ENCODE measurements at places on chromosomes 2 and 18.

DNA sequence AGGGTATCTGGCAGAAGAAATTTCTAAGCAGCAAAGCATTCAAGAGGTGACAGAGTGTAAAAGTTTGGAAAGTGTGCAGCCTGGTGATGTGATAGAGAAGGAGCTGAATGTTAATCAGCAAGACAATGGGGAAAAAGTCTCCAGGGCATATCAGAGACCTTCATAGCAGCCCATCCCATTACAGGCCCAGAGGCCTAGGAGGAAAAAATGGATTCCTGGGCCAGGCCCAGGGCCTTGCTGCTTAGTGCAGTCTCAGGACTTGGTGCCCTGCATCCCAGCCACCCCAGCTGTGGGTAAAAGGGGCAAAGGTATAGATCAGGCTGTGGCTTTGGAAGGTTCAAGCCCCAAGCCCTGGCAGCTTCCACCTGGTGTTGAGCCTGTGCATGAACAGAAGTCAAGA lies 35.9 kb upstream of the ERMN start:
- no peak for DNase-seq

GRCh38 chr2:190763901-190764514 lies 115.1 kb downstream of the NAB1 start:
- no peak for DNase-seq

DNA sequence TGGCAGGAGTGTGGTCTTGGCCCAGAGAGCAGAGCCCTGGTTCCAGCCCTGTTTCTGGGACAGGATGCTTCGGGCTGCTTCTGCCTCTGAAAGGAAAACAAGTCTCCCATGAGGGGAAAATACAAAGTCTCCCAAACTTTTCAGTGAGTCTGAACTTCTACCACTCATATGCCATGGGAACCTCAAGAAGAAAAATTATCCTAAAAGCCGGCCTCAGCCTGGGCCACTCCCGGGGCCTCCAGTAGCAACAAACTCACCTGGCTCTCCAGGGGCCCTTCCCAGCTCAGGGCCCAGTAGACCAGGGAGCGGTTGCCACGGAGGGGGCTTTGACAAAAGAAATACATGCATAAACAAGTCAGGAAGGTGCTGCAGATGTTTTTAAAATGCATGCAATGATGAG lies 289.2 kb upstream of the HDAC4 start:
- DNase-seq, result no peak

DNA sequence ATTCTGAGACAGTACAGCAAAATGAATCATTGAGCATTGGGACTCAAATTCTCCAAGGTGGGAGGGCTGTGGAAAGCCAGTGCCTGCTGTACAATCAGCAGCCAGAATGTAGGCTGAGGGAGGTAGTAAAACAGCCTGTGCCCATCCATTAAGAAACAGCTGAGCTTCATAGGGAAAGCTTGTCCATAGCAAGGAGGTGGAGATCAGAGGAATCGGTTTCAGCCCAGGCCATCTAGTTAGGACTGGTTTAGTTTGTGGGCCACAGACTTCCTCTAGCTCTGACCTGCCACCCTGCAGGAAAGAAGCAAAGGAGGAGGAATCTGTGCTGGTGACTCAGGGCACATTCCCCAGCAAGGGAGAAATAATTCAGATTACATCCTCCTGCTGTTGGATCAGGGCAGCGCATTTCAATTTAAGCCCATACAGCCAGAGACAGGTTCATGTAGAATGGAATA lies 333.4 kb downstream of the SETBP1 start:
- DNase-seq, result no peak

GRCh38 chr2:149720615-149721014 lies 133.0 kb upstream of the MMADHC start:
- DNase-seq, result no peak

DNA sequence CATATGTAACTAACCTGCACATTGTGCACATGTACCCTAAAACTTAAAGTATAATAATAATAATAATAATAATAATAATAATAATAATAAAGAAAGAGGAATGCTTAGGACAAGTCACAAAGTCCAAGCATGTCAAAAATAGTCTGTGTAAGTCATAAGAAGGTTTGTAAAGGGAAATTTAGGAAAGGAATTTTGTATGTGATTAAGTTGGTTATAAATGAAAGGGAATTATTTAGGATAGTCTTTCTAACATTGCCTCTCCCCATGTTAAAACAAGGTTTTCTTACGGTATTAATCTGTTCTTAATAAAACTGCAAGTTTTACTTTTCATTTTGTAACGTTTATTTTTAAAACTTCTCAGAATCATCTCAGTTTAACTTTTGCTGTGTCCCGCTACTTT lies 62.8 kb downstream of the SESTD1 start:
- DNase-seq, result no peak

GRCh38 chr2:102342888-102343287 lies 12.7 kb upstream of the IL18R1 start:
- no peak for DNase-seq

DNA sequence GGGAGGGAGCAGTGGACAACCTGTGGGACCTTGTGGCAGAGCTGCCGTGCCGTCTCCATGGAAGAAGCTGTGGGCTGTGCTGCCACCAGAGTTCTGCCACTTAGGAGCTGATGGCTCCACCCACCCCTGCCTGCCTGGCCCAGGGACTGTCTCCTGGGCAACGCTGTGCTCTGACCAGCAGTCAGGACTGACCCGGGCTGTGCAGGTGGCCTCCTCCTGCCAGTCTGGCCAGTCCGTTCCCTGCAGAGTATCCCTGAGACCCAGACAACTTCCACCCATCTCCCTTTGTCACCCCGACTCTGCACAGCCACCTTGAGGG lies 12.8 kb downstream of the ASIC4 start:
- DNase-seq, result no peak

GRCh38 chr2:143686585-143687164 lies 557.5 kb downstream of the ARHGAP15 start:
- DNase-seq, result no peak

DNA sequence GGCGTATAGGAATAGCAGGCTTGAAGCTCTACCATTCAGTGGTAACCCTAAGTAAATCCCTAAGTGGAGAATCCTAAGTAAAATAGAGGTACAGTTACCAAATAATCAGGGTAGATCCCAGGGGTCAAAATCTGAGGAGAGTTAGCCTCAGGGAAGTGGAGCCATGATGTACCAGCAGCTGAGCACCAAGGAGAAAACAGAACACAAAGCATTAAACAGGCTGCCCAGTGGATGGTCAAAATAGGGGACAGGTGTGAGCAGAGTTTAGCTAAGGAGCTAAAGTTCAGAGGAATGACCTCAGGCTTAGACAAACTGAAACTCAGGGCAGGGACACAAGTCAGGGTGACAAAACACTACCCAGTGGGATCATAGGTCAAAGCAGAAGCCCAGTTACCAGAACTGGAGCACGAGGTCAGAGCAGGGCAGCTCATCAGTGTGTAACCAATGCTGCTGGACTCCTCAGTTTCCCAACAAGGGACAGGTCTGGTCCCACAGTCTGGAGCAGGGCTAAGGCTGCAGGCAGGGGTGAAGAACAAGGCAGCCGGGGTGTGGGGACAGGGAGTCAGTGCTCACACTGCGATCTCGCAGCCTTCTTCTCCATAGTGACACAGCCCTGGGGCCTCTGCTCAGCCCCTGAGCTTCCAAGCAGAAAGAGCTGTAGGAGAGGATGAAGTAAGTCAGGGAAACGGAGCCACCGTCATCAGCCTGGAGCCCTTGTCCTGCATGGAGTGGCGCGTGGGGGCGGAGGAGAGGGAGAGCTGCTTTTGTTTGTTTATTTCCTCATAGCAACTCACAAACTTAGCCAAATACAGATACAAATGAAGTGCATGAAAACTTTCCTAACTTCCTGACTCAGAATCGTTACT lies 264.0 kb downstream of the MREG start:
- DNase-seq, result no peak
